ENCODE measurements at places on chromosomes 7 and 10.

- DNase-seq: no peak
Observed at GRCh38 chr7:17027143-17027788, 145.5 kb upstream of the AGR3 start.

GRCh38 chr7:133754708-133755107 lies 372.4 kb upstream of the LRGUK start:
- DNase-seq: no peak

DNA sequence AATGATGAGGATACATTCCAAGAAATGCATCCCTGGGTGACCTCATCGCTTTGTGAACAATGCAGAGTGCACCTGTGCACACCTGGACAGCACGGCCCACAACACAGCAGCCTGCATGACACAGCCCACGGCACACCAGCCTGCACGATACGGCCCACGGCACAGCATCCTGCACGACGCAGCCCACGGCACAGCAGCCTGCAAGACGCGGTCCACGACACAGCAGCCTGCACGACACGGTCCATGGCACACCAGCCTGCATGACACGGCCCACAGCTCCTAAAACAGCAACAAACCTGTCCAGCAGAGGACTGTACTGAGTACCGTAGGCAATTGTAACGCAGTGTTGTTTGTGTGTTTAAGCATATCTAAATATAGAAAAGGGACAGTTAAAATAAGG lies 134.7 kb upstream of the PPP2R2D start:
- DNase-seq: no peak

DNA sequence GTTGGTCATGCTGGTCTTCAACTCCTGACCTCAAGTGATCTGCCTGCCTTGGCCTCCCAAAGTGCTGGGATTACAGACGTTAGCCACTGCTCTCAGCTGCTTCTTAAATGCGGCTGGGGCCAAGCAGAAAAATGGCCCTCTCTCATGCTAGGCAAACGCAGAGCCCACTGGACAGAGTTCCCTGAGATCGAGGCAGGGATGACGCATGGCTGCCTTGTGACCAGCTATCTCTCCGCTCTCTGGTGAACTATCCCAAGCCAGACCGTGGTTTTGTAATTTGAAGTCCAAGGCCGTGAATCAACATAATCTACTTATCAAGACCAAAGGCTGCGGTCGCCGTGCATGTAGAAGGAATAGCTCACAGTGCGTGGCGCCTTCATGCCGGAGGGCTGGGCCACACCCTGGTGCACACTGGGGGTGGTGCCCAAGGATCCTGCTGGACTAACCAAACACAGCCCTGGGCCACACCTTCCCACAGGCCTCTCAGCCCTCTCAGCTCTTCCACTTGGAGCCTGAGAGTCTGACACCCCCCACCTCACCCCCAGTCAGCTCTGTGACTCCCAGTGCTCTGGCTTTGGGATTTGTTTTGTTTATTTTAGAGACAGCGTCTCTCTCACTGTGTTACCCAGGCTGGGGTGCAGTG lies 88.1 kb upstream of the CUX1 start:
- no peak for DNase-seq

DNA sequence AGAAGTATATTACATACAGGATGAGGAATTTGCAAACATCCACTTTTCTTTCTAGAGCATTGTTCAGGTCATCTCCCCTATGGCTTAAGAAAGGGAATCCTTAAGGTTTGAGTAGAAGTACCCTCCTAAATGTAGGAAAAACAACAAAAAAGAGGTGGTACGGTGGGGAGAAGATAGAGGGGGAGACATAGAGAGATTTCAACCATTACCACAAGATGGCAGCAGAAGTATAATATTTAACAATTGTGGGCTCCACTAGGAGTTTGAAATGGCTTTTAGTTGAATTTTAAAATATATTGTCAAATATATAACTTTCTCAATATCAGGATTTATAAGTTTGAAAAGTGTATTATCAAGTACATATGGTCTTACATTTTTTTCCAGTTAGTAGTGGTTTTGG lies 72.7 kb upstream of the PRKG1 start:
- no peak for DNase-seq

GRCh38 chr7:94300176-94300835 lies 94.4 kb upstream of the COL1A2 start:
- no peak for DNase-seq

- DNase-seq: no peak
Observed at GRCh38 chr10:132264966-132265889, 42.5 kb downstream of the STK32C start.

GRCh38 chr7:157851501-157852067 lies 514.8 kb downstream of the DNAJB6 start:
- no peak for DNase-seq

- no peak for DNase-seq
Observed at GRCh38 chr10:132520177-132520811, 17.3 kb upstream of the INPP5A start.

GRCh38 chr10:3783316-3783681 lies 1.7 kb downstream of the KLF6 start:
- no peak for DNase-seq

GRCh38 chr7:41967156-41967555 lies 264.3 kb upstream of the INHBA start:
- DNase-seq: peak; percentile 39

- DNase-seq: no peak
Observed at GRCh38 chr7:32501522-32501921, 6.2 kb downstream of the AVL9 start.

All from HTR-8/SVneo (cell line).